ENCODE measurements at places on chromosomes 5 and 9.

GRCh38 chr9:102403514-102403913 is 591.6 kb upstream of the CYLC2 start:
- no peak for DNase-seq

DNA sequence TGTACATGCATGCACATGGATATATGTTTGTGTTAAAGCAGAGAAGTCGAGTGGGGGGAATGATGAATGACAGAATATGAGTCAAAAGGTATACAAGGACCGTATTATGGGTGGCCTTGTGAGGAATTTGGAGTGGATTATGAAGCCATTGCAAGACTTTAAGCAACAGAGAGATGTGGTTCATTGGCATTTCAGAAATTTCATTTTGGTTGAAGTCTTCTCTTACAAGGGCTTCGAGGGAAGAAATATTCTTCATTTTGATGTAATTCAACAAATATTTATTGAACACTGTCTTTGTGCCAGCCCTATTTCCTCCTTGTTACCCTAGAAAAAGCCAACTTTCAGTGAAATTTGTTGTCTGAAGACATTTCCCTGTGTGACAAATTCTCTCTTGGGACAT is 83.9 kb upstream of the SLCO6A1 start:
- no peak for DNase-seq

DNA sequence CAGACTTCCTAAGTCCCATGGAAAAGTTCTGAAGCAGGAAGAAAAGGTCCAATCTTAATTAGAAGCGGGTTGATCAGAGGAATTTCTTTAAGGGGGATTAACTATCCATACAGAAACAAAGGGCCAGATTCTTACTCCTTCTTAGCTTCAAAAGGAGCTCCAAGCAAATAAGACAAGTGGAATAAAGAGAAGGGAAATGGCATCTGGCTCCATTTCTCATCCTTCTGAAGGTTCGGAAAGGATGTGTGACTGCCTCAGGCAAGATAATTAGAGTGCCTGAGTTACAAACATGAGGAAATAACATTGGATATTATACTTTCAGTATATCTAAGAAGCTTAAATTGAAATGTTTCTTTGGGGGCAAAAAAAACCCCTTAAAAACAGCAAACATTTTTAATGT is 88.1 kb upstream of the ADAMTS19 start:
- DNase-seq: no peak

DNA sequence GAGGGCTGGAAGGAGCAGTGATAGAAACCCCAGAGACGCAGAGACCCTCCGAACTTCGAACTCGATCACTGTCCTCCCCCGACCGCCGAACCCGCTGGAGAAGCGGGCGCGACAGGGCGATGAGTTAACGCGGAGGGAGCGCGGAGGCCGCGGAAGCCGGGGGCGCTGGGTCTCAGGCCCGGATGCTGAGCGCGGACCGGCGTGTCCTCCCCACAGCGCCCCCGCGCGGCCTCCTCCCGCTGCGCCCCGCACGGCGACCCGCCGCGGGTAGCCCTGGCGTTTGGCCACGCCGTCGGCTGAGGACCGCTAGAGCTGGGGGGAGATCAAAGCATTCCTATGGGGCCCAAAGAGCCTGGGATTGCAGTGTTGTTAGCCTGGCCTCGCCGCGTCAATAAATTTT is 7.7 kb upstream of the DMRT2 start:
- DNase-seq: no peak

DNA sequence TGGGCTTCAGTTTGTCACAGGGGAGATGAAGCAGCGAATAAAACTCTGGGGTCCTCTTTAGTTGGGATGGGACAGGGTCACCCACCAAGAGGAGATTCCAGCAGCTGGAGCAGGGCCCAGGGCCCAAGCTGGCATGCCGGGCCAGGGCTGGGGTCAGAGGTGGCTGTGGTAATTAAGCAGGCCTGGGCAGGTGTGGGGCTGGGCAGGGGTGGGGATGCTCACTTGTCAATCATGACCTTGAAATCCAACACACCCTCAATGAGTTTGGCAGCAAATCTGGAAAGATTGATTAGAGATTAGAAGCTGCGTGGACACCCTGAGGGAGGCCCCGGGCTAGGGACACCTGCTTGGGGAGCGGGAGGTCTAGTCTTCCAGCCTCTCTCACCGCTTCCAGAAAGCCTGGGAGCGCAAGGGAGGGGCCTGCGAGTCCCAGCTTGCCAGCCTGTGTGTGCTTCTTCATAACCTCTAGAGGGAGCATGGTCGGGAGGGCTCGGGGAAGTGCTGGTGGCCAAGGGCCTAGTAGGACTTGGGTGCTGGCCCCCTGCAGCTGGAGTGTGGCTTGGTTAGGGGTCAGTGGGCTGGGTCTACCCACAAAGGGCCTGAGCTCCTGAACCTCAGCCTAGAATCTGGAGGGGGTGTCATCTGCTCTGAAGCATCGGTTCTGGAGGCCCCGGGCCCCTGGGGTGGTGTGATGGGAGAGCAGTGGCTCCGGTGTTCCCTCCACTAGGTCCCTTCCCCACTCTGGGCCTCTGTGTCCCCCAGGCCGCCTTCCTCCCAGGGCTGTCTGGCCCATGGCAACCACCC is 7.6 kb downstream of the CRAT start:
- DNase-seq: no peak

All from stimulated activated CD4-positive, alpha-beta T cell treated with anti-CD3 and anti-CD28 coated beads, TNF-alpha, amount 100 ng/mL, for 1 hour (primary cell).